ENCODE measurements at places on chromosomes 7 and 10.

GRCh38 chr7:6510476-6511133, 40.7 kb downstream of the GRID2IP start:
- DNase-seq: no peak

DNA sequence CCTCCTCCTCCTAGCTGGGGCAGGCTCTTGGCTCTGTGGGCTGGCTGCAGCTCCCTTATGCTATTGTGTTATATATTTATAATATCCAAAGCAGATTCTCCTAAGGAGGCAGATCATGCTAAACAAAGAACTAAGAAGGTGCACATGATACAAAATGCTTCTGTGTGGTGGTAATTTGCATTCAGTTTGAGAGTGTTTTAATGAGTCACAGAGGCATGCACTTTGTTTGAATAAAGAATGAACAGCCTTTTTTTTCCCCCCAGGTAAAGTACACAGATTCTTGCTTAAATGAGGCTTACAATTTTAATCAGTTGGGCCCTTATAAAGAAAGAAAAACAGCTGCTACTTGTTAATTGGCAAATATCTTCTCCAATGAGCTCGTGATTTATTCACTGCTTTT, 95.0 kb downstream of the FANK1 start:
- DNase-seq: no peak

- DNase-seq: no peak
Observed at GRCh38 chr7:50584793-50585408, 19.7 kb upstream of the DDC start.

DNA sequence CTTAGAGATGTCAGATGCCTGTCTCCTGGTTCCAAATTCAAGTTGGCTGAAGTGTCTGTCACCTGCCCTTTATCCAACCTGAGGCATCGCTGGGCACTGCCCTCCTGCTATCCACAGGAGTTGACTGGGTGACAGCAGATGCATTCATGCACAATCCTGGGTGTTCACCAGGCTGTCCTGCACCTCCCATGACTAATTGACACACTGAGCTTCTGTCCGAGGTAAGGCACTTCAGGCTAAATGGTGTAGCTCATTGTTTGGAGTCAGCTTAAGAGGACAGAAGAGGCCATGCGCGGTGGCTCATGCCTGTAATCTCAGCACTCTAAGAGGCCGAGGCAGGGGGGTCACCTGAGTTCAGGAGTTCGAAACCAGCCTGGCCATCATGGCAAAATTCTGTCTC, 2.4 kb downstream of the UCMA start:
- DNase-seq: no peak

- DNase-seq: no peak
Observed at GRCh38 chr7:52006674-52007073, 690.1 kb upstream of the COBL start.

DNA sequence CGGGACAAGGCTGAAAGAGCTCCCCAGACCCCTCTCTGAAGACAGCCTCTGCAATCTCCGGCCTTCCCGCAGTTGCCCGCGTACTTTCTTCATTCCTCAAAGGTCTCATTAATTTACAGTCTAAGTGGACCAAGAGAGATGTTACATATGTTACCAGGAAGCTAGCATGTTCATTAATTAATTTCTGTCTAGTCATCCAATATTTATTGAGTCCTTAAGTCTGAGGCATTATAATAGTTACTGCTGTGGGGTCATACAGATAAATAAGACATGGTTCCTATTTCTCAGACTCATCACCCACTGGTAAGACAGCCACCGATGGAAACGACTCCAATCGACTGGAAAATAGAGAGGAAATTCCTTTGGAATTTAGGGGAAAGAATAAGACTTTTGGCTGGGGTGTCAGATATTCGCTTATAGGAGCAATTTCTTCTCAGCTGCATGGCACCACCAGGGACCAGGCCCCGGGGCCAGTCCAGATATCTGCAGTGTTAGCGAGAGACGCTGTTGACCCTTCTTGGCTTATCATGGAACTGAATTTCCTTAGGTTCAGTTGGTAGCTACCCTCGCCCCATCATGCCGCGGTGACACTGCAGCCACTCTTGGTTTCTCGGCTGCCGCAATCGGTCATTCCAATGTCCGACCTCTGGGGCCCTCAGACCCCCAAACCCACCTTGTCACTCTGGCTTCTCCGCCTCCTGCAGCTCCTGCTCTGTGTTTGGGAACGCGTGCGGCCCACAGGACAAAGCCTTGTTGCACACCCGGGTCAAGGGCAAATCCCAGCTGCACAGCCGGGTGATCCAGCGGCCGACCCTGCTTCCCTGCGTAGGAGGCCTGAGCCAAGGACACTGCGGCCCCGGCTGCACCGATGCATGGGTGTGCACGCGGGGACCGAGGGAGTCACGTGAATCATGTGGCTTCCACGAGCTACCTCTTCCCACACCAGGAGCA, 383.2 kb downstream of the DNAJB6 start:
- DNase-seq: no peak

DNA sequence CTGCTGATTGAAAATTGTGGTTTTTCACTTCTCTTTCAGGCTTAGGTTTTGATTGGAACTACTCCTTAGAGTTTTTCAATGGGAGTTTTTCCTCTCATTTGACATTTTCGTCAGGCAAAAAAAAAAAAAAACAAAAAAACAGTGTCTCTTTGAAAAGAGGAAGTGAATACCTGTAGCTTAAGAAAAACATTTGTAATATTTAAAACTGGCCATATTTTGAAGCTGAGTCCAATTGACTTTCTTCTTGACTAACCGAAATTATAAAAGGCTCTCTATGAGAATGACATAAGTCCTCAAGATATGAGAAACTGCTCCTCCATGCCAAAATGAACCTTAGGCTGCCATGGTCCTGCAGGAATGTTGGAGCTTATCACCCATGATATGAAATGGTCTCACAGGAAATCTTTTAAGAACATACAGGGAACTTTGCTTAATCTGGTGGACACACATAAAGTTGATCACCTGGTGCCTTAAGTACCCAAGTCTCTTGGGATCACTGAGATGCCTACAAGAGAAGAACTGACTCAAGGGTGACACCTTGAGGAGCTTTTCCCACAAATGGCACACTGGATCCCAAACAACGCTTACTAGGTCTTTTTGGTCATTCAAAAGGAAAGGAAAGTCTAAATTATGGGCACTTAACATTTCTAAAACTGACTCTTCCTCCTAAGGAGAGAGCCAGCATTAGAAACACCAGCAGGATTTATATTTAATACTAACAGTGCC, 263.4 kb downstream of the CDC14C start:
- no peak for DNase-seq

- peak; percentile 58 for DNase-seq
Observed at GRCh38 chr10:102678068-102678400, 33.8 kb downstream of the TRIM8 start.

DNA sequence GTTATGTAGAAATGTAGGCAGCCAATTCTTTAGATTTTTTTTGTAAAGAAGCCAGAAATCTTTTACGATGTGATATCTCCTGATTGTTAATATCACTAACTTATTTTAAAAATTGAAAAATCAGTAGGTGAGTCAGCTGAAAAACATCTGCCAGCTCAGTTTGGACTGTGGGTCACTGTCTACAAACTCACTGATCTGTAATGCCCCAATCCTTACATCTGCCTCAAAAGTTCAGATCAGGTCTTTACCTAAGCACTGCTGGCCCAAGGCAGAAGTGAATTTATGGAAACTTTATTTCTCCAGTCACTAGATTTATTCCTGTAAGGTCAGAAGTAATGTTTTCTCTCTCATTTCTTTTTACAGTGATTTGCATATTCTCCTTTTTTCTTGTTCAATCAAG, 31.0 kb upstream of the FAM13C start:
- DNase-seq: no peak

GRCh38 chr7:29350351-29350750, 155.8 kb downstream of the CHN2 start:
- no peak for DNase-seq

DNA sequence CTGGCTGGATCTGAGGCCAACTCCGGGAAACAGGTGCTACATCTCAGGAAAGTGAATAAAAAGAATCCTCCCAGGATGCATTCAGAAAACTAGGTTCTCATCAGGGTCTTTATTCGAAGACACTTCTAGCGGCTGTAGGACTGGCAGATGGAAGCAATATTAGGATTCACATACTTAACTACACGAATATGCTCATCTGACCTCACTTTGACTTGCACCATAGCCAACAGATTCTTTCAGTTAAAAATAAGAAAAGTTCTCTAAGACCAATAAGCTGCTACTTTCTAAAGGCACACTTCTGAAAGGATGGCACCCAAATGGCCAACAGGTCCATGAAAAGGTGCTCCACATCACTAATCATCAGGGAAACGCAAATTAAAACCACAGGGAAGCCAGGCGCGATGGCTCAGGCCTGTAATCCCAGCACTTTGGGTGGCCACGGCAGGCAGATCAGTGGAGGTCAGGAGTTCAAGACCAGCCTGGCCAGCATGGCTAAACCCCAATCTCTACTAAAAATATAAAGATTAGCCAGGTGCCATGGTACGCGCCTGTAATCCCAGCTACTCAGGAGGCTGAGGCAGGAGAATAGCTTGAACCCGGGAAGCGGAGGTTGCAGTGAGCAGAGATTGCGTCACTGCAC, 258.0 kb downstream of the ZMYND11 start:
- DNase-seq: no peak
